ENCODE measurements at places on chromosomes 5 and 9. TPM values are rescaled to one million over a fixed set of nuclear protein-coding genes. Genes with fewer than 3 reads are reported as not detected.

DNA sequence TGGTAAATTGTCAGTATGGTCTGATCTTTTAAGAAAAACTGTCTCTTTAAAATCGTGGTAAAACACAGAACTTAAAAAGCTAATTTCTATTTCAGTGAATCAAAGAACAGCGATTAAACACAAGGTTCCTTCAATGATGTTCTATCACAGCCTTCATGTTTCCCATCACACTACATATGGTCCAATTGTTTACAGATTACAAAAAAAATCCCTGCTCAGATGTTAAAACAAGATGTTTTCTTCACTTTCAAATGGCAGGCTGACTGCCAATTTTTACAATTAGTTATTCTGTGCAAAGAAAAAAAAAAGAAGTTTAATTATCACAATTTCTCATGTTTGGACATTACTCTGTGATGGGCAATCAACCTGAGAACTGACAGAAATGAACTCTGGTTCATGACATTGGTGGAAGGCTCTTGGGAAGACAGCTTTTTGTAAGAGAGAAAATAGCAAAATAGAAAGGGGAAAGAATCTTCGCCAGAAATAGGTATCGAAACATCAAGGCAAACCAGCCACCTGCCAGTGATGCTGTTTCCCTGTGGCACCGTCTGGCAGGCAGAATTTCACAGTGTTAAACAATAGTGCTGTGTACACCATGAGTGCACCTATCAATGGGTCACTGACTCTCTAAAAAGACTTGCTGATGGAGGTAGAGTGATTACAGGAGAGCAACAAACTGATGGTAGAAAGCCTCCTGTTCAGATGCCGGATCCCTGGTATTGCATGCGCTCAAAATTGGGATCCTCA is 1020.0 kb upstream of the ARRDC3 start:
- no peak for DNase-seq

DNA sequence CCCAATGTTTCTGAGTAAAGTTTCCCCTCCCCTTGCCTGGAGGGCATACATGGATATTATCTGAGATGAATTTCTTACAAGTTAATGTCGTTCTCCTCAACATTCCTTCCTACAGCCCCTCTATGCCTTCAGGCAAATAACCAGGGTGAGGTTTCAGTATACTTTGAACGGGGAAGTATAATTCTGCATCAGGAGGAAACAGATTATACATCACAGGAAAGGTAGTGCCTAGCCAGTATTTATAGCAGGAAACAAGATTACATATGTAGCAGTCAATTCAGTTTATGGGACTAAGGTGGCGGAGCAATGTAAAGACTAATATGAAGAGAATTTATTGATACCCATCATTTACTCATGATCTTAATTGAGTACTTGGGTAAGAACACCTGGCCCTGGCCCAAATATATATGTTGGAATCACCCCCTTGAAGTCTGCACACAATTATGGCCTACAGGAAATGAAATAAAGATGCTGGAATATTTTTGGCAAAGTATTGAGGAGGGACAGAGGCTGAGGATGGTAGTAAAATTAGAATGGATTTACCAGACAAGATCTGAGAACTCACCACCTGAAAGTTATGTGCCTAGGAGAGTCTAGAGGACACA is 661.1 kb downstream of the PTPRD start:
- no peak for DNase-seq

DNA sequence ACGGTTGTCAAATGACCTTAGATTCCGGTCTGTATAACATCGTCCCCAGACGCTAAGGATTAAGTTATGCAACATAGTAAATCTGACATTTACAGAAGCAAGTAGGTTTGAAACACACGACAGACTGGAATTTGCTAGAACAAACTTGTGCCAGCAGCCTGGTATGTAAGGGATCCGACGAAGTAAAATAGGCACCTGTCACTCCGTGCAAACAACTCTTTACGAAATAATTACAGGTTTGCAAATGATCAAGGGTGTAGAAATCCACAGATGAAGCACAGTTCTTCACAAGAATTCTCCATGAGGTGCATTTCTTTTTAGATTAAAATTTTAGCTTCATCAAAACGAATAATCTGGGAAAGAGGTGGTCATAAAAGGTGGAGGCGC is 508 bp downstream of the MOCS2 start:
- DNase-seq: no peak

DNA sequence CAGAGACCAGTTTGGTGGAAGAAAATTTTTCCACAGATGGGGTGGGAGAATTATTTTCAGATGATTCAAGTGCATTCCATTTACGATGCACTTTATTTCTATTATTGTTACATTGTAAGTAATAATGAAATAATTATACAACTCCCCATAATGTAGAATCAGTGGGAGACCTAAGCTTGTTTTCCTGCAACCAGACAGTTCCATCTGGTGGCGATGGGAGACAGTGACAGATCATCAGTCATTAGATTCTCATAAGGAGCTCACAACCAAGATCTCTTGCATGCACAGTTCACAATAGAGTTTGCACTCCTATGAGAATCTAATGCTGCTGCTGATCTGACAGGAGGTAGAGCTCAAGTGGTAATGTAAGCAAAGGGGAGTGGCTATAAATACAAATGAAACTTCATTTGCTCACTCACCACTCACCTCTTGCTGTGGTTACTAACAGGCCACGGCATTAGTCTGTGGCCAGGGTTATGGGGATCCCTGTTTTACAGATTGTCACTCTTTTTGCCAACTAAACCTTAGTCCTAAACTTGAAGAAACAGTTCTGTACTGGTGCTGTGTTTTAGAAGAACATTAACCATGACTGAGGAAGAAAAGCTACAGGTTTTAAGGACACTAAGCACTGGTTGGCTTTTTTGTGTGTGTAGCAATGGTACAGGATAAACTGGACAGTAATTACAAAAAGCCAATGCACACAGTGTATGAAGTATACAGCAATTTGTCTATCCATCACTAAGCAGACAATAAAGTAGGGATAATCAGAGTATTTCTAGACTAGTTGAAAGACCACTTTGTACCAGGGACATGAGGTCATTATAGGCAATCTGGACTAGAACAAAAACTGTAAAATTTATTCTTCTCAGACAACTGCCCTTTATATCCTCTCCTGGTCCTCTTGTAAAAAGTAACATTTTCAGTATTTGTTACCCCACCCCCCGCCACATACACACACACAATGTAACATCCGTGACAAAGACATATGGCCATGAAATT is 9.9 kb downstream of the TMEM232 start:
- no peak for DNase-seq

DNA sequence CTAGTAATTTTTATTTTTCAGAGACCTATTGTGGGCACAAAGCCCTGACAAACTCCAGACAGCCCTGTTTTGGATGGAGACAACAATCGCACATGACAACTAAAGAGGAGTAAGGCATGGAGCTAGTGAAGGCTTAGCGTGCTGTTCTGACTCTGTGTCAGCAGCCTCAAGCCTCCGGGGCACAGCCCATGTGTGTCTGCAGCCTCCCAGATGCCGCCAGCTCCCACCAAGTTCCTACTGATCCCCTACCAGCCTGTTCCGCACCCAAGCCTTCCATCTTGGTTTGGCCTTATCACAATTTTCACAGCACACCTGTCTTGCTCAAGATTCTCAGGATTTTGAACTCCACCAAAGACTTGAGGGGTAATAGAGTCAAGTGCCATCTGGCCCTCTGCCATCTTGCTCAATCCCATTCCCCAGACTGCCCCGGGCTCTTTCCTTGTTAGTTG is 70.3 kb upstream of the SH3PXD2B start:
- no peak for DNase-seq

LCN10 gene
- not detected for total RNA-seq

All from urinary bladder (tissue), 4 donors.